Activated effector memory CD4-positive, alpha-beta T cell treated with Interleukin-2 at 50 U/mL for 16 hours (primary cell): ENCODE measurements at places on chromosomes 2 and 18.

- DNase-seq = no peak
Observed at GRCh38 chr2:72145289-72145657, 2.4 kb downstream of the CYP26B1 start.

GRCh38 chr18:73446502-73446901 lies 578.7 kb upstream of the NETO1 start:
- no peak for DNase-seq

- no peak for DNase-seq
Observed at GRCh38 chr18:59715966-59716369, 18.7 kb upstream of the CCBE1 start.

- DNase-seq = no peak
Observed at GRCh38 chr2:159609811-159610549, 6.4 kb downstream of the BAZ2B start.

- DNase-seq = no peak
Observed at GRCh38 chr2:81196383-81196851, 891.9 kb upstream of the LRRTM1 start.

GRCh38 chr2:229041691-229042090 lies 229.4 kb downstream of the PID1 start:
- DNase-seq = no peak

DNA sequence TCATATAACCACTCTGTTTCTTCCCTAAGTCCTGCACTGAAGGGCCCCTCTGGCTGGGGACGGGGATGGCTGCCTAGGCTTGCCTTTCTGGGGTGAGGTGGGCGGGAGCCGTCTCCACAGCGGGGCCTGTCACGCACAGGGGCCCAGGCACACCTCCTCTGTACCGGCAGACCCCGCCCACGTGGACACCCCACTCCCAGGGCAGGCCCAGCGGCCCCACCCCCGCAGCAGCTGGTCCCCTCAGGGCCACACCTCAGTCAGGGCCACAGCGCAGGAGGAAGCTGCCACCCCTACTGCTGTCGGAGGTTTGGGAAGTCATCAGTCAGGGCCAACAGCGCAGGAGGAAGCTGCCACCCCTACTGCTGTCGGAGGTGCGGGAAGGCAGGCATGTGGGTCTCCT lies 257.6 kb upstream of the RAB6C start:
- no peak for DNase-seq

GRCh38 chr2:213199871-213200270 lies 48.5 kb upstream of the IKZF2 start:
- DNase-seq = no peak

DNA sequence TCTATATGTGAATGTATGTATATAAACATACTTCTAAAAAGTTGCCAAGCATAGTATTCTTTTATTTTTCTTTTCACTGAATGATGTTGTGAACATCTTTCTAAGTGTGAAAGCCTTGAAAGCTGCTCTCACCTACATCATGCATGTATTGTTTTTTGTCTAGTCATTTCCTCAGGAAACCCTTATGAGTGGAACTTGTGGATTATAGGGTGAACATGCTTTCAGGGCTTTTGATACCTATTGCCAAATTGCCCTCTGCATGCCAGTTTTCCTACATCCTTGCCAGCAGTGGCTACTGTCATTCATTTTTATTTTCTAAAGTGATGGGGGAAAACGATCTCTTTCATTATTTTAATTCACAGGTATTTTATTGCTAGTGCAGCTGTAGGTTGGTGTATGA lies 78.3 kb downstream of the ADAM23 start:
- DNase-seq = no peak

DNA sequence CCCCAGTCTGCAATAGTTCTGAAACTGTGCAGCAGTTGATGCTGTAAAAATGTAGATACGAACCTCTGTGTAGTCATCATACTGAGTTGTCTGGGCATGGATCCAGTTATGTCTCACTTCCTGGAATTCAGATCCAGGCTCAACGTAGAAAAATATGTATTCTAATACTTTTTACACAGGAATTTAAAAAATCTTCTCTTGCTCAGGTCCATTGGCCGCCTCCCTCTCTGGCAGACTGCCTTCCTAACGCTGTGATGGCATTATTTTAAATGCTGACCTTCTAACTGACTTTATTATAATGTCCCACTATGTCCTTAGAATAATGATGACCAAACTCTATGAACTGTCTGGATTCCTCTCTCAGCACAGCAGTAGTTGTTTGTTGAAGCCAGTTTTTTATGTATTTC lies 119.6 kb downstream of the FEZ2 start:
- DNase-seq = no peak

DNA sequence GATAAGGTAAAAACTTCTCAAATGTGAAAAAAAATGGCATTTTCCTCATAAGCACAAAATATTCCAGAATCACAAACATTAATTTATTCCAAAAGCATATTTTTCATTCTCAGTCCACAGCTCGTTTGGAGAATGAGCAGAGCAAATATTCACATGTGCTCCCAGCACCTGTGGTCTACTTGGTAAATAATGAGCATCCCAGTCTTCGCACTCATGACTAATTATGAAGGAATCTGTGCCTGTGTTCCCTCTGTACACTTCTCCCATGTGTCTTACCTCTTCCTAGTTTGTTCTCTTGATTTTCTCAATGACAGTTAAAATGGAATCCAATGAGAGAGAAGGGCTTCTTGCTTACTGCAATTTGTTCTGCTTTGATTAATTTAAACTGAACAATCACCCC lies 671.0 kb upstream of the SOX11 start:
- no peak for DNase-seq

GRCh38 chr2:177211576-177212105 lies 953 bp upstream of the HNRNPA3 start:
- no peak for DNase-seq

DNA sequence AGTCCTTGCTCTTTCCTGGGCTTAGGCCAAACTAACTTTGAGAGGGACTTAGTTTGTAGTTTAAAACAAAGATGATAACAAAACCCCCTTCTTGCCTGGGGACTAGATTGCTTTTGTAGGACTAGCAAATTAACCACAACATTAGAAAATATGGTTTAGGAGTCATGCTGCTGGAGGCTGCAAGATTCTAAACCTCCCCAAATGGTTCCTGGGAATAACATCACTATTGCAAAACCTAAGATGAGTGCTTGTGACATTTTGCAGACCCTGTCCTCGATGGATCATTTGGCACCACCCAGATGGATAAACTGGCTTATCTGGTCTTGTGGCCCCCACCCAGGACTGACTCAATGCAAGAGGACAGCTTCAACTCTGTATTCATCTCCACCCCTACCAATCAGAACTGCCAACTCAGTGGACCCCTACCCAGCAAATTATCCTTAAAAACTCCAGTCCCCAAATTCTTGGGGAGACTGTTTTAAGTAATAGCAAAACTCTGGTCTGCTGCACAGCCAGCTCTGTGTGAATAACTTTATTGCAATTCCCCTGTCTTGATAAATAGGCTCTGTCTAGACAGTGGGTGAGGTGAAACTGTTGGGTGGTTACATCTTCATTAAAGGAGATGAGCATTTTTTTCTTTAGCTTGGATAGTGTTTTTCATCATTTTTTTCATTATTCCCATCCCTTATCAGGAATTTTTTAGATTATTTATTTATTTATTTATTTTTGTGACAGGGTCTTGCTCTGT lies 58.9 kb downstream of the SPTBN1 start:
- no peak for DNase-seq

- no peak for DNase-seq
Observed at GRCh38 chr18:74331404-74331803, 15.8 kb downstream of the C18orf63 start.

- DNase-seq = no peak
Observed at GRCh38 chr2:218622606-218623365, 15.1 kb downstream of the PLCD4 start.

GRCh38 chr18:26655525-26656430 lies 107.4 kb upstream of the KCTD1 start:
- DNase-seq = no peak

DNA sequence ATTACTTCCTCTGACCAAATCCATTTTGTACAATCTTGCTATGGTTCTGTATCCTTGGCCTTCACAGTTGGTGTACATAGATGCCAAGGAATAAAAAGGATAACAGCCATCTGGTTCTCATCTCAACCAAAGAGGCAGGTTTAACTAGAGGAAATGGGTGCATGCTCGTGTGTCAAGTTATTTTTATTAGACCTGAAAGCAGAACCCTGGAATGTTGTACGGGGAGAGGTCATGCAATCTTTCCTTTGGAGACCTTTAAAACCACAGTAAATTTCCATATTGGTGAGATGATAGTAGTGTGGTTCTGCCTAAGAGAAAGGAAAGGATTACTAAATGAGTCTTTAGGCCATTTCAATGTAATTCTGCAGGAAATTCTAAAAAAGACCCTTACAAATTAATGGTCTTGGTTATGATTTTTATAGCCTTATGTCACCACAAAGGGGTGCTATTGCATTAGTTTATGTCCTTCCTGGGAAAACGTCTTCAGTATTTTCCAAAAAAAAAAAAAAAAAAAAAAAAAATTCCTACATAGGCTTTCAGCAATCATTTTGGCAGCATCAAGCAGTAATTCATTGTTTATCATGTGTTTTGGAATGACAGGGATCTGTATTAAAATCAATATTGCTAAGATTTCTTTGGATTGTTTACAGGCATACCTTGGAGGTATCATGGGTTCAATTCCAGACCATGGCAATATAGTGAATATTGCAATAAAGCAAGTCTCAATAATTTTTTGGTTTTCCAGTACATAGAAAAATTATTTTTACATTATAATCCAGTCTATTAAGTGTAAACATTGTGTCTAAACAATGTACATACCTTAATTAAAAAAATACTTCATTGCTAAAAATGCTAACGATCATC lies 270.8 kb downstream of the NYAP2 start:
- no peak for DNase-seq

DNA sequence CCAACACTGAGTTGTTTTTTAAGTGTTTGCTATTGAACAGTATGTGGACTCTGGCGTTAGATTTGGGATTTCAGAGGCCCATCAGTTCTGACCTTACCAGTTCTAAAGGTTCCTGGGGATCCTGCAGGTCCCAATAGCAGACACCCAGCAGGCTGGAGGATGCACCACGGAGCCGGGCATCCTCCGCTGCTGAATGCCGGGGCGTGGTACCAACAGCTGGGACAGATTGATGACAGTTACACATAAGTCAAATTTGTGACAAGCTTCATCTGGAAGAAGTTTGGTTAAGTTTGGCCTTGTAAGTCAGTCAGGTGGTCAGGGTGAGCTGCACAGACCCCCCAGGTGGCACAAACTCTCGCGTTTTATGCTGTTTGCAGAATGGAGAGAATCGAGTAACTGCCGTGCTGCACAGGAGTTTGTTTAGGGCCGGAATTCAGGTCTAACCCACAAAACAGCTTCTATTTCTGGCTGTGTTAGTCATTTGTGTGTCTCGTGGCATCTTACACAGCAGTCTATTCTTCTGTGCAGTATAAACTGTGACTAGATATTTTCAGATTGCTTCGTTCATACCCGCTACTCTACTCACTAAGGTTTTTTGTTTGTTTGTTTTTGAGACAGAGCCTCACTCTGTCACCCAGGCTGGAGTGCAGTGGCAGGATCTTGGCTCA lies 19.2 kb downstream of the CTDP1 start:
- DNase-seq = no peak

GRCh38 chr18:79519751-79520477 lies 124.2 kb downstream of the NFATC1 start:
- peak; percentile 26 for DNase-seq

- no peak for DNase-seq
Observed at GRCh38 chr18:13548966-13549879, 177.1 kb downstream of the FAM210A start.

DNA sequence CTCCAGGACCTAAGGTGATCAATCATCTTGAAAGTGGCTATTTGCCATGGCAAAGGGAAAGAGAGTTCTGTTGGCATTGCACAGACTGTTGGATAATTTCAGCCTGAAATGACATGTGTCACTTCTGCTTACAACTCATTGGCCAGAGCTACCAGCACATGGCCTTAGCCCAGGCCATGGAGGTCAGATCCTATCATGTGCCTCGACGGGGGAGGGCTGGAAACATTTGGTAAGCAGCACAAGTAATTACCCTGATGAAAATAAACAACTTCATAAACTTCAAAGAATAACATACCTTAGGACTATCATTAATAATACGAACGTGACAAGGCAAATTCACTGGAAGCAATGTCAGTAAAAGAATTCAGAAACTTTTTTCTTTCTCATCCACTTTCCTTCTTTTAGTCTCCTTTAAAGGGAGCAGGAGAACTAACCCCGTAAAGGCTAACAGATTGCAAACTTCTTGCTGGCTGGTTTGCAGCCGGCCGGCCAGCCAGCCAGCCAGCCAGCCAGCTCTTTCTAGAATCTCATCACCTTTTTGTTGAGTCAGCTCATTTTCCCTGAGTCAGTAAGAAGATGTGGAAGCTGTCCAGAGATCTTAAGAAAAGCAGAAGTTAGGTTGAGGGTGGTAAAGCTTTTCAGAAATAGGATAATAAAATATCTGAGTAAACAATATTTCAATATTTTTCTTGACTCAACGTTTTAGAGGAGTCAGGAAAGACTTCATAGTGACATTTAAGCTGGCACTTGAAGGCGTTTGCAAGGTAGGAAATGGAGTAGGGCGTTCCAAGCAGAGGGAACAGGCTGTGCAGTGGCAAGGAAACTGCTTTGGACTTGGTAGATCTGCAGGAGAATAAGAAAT lies 31.9 kb downstream of the CNRIP1 start:
- no peak for DNase-seq

GRCh38 chr2:27914041-27914804 lies 23.7 kb downstream of the BABAM2 start:
- no peak for DNase-seq

DNA sequence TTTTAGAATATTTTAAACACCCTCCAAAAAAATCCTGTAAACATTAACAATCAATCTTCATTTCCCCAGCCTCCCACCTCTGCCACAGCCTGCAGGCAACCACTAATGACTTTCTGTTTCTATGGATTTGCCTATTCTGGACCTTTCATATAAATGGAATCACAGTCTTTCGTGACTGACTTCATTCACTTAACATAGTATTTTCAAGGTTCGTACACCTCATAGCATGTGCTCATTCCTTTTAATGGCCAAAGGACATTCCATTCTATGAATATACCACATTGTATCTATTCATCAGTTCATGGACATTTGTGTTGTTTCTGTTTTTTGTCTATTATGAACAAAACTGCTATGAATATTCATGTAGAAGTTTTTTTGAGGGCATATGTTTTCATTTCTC lies 48.5 kb downstream of the NAT8 start:
- DNase-seq = no peak

- no peak for DNase-seq
Observed at GRCh38 chr2:160194351-160194750, 5.7 kb downstream of the ITGB6 start.
